ENCODE measurements at places on chromosomes 16 and 17.

DNA sequence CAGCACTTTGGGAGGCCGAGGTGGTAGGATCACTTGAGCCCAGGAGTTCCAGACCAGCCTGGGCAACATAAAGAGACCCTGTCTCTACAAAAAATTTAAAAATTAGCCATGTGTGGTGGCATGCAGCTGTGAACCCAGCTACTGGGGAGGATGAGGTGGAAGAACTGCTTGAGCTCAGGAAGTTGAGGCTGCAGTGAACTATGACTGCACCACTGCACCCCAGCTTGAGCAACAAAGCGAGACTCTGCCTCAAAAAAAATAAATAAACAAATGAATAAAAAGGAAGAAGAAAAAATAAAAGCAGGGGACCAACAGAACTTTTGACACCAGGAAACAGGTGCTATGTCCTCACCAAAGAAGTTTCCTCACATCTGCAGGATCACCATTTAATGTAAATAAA lies 14.2 kb downstream of the TERF2 start:
- DNase-seq: no peak

- no peak for DNase-seq
These were observed 445.7 kb downstream of the UTP18 start for GRCh38 chr17:51706093-51706492.

- no peak for DNase-seq
These were observed 23.8 kb downstream of the NLRP1 start for GRCh38 chr17:5560361-5560988.

- no peak for DNase-seq
These were observed 25.3 kb upstream of the KSR1 start for GRCh38 chr17:27430882-27431491.

DNA sequence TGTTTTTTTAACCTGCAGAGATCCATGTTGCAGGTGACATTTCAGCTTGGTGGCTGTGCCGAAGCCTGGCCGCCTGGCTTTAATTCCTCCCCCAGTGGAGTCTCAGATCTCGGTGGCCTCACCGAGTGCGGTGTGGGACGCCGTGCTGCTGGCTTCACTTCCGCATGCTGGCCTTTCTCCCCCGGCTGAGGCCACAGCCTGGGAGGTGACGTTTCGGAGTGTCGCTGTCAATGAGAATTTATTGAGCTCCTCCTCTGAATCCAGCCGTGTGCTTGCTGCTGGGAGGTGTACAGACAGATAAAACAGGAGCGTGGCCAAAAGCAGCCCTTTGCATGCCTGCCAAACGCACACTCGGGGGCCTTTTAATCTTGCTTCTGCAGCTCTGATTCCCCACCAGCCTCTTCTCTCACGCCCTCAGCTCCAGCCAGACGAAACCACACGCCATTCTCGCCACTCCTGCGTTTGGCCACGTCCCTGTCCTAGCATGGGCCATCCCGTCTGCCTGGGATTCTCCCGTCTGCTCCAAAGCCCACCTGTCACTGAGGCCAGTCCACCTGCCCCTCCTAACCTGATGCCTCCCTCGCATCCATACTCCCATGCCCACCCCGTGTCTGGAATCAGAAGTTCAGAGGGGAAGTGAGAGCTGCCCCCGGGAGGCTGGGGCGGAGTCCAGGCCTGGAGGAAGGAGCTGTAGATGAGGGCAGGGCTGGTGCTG lies 3.6 kb downstream of the GSE1 start:
- DNase-seq: no peak

- no peak for DNase-seq
These were observed at the start of gene TMEM132E for GRCh38 chr17:34579017-34579946. TSS of gene TMEM132E (plus strand) at chr17:34579582. CDS start at chr17:34581077, 1,495 bp downstream.

DNA sequence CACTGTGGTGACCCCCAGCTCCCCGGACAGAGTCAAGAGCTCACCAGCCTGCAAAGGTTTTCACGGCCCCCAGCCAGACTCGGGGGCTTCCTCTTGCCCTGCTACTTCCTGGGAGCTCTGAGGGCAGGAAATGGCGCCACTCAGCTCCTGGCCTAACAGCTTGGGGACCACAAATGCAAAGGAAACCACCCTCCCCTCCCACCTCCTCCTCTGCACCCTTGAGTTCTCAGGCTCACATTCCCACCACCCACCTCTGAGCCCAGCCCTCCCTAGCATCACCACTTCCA lies 375 bp upstream of the SPN start:
- no peak for DNase-seq

DNA sequence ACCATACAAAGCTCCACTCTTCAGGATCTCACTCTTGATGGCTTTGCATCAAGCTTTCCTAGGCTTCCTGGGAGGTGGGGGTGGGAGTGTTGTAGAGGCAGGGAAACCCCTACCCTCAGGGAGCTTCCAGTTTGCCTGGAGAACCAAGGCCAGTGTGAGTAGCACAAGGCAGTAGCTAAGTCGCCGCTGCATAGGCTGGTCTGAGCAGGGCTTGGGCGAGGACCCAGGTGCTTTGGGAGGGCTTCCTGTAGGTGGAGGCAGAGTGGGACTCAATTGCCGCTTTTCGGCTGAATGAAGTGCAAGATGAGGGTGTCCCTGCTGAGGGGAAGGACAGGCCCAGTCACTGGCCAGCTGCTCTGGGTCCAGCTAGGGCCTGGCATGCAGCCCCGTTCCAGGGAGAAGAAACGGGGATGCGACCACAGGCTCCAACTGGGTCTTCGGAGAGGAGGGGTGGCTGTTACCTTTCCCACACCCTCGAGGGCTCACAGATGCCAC lies 3.9 kb downstream of the CD79B start:
- no peak for DNase-seq

DNA sequence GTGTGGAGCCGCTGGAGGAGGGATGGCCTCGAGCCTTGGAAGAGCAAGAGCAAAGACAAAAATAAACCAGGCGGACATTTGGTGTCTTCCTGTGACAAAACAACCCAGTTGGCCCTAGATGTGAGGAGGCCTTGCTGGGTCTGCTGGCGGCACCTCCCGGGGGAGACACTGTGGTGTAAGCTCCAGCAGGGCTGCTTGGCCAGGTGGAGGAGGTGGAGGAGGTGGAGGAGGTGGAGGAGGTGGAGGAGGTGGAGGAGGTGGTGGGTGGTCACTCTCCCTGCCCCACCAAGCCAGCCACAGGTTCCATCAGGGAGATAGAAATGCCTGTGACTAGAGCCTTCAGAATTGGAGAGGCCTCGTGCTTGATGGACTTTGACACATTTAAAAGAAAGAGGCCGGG lies 32.1 kb downstream of the DBNDD1 start:
- no peak for DNase-seq

- DNase-seq: no peak
These were observed 8.4 kb downstream of the HSDL1 start for GRCh38 chr16:84136331-84137125.

DNA sequence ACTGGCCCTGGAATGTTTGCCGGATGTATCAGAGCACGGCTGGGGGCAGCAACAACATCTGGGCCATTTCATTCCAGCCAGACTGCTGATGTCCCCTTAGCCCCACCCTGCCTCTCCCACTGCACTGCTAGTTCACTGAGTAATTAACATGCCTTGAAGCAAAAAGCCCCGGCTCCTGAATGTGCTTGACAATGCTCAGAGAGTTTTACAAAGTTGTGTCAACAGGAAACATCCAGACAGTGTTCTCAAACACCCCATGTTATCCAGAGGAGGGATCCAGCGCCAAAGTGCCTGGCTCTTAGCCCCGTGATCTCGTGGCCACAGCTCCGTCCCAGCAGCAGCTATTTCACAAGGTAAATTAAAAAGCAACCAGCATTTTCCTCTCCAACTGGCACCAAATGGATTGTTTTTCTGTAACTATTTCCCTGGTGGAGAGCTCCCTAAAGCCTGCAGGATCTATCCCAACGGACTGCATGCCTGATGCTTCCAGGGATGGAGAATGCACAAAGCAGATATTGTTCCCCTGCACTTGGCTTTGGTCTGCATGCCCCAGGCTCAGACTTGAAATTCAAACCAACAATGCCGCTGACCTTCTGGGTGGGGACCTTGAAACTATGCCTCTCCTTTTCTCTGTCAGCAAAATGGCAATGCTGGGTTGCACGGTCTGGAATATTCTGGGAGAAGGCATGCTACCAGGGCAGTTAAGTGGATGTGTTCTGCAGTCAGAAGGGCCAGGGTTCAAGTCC lies 115.6 kb upstream of the CDH5 start:
- DNase-seq: no peak

DNA sequence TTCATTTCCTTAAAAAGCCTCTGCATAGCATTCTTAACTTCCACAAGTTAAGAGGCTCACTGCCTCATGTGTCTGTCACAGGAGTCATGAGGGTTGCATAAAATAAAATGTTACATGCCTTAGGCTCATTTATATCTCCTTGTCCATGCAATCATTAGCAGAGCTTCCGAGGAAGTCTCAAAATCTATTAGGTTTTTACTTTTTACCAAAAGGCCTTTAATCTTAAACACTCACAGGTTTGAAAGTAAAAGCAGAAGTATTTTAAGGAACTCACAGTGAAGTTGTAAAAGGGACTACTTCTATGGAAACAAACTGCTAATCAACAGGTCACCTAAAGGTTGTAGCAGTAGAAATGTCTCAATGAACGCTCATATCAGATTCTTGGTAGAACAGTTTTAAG lies 5.2 kb upstream of the ATP6V0A1 start:
- no peak for DNase-seq

- DNase-seq: no peak
These were observed 25.1 kb downstream of the SALL1 start for GRCh38 chr16:51125992-51126391.

GRCh38 chr16:50547340-50548124 lies 664 bp upstream of the NKD1 start:
- DNase-seq: no peak

- no peak for DNase-seq
These were observed 147.8 kb downstream of the IRF8 start for GRCh38 chr16:86046667-86047270.

- DNase-seq: no peak
These were observed 13.5 kb downstream of the RGS11 start for GRCh38 chr16:262121-262745.

DNA sequence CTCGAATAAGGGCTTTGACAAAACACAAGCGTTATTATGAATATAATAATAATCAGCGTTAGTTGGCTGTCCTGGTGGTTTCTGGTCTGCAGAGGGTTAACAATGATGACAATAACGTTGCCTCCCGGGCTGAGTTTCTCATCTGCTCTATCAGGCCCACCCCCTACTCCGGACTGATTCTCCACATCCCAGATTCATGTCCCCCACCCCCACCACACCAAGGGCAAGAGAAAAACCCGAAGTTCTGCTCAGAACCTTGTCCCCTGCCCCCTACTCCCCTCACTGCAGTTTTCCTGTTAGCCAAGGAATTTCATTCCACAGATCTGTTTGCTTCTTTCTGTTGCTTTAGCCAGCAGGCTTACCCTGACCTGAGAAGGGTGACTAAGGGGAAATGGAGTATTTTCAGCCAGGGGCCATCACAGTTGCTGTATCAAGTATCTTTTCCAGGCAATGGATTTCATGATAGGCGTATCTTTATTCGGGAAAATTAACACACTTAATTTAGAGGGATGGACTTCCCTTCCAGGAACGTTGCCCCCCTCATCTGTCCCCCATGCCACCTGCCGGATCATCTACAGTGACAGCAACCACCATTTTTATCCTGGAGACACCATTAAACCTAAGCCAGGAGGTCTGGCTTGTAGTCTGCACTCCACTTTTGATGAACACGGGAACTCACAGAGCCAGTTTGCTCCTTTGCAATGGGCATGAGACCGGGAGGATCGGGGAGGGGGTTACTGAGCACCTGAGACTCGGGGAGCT lies 23.7 kb downstream of the ALOX15 start:
- no peak for DNase-seq

DNA sequence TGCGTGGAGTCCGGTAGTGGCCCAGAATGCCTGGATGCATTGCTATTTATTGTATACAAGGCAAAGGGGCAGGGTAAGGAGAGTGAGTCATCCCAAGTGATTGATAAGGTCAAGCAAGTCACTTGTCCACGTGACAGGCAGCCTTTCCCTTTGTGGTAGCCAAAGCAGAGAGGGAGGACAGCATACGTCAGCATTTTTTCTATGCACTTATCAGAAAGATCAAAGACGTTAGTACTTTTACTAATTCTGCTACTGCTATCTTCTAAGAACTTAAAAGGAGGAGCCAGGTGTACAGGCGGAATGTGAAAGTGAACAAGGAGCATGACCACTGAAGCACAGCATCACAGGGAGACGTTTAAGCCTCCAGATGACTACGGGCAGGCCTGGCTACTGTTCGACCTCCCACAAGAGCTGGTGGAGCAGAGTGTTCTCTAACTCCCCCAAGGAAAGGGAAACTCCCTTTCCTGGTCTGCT lies 47.9 kb upstream of the ARL4D start:
- no peak for DNase-seq

DNA sequence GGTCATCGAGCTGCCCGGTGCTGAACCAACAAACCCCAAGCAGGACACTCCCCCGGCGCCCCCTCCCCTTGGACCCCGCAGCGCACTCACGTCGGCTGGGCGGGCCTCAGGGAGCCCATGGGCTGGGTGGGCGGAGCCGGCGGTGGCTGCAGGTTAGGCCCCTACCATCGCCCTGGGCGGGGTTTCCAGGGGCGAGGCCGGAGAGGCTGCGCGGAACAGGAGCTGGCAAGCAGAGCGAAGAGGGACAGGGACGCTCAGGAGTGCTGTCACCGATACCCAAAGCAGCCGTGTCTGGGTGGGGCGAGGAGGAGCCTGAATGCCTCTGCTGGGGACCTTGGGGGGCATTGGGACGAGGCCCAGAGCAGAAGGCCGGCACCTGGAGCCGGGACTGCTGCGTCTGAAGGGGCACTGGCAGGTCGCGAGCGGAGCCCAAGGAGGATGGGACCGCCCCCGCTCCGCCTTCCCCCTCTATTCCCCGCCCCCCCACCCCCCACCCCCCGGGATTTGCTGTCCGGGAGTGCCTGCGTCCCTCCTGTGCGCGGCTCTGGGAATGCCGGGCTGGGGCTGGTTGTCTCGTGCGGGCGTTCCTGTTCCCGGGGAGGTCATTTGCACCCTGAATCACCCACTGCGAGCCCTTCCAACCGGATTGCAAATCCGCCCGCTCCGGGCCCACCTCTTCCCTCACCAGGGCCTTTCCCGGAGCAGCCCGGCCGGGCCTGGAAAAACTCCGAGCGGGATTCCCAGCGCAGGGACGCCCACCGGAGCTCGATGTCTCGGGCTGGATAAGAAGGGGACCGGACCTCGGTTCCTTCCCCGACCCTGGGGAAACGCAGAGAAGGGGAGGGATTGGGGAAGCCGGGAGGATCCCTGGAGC lies 902 bp downstream of the ARHGAP27 start:
- DNase-seq: no peak

DNA sequence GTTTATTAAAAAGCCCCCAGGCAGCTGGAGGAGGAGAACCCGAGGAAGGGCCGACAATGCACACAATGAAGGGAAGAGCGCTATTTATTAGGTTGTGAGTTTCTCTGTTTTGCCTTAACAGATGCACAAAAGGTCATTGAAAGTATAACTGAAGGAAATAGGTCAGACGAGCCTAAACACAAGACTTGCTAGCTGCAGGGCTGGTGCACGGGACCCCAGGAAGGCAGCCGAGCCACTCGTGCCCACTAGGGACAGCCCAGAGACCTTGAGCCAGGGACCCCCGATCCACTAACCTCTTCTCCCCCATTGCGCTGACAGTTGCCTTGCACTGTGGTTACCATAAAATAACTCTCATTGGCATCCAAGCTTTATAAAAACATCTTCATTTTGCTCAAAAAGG lies 11.3 kb downstream of the LITAFD start:
- no peak for DNase-seq

- DNase-seq: no peak
These were observed 56.9 kb upstream of the BRD7 start for GRCh38 chr16:50425648-50426047.

- DNase-seq: no peak
These were observed 374.8 kb downstream of the SLC39A11 start for GRCh38 chr17:72717676-72718075.
